ENCODE measurements at places on chromosomes 3 and 15.

- peak; percentile 61 for DNase-seq
Measured at GRCh38 chr15:67836477-67836876, 3.4 kb downstream of the RNU6-1 start.

- DNase-seq = no peak
Measured at GRCh38 chr3:193347521-193348501, 30.7 kb downstream of the ATP13A5 start.

DNA sequence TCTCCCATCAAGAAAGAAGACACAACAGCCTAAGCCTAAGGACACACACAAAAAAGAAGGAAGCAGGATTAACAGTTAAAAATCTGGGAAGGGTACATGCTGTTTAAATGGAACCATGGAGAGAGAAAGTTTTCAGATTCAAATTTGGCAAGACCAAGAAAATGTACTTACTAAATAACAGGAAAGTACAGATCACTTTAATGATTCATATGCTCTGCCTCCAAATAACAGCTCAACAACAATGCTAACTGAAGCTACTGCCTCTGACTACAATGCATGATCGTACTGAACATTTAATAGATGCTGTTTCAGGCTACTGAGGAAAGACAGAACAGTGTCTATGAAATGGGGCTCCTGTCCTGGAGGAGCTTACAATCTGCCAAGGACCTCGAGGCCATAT, 8.4 kb upstream of the NMB start:
- no peak for DNase-seq

DNA sequence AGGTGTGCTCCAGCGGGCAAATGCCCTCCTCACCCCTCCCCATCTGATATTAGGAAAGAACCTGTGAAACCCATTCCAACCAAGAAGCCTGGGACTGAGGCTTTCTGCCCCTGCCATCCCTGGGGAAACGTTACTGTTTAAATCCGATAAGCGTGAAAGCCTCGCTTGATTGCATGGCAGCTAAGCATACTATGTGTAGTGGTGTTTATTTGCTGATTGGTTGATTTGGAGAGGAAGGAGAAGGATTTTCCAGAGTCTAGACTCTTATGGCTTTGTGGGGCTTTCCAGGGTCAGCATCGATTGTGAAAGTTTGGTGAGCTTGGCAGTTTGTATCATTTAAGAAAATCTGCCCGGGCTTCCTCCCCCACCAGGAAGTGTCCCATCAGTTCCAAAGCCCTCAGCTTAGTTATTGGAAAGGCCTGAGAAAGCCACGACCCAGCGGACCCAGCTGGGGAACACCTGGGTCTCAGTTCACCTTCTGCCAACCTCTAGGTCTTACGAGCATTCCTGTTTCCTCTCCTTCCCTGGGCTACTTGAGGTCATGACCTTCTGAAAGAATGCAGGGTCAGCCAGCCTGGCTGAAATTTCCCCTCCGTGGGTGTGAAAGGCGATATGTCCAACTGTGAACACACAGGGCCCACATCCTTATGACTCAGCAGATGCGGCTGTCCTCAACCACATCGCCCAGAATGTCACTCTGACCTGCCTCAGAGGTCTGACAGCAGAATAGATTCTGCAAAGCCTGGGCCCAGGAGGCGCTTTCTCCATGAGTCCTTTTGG, 62.8 kb upstream of the HERC1 start:
- peak; percentile 77 for DNase-seq

DNA sequence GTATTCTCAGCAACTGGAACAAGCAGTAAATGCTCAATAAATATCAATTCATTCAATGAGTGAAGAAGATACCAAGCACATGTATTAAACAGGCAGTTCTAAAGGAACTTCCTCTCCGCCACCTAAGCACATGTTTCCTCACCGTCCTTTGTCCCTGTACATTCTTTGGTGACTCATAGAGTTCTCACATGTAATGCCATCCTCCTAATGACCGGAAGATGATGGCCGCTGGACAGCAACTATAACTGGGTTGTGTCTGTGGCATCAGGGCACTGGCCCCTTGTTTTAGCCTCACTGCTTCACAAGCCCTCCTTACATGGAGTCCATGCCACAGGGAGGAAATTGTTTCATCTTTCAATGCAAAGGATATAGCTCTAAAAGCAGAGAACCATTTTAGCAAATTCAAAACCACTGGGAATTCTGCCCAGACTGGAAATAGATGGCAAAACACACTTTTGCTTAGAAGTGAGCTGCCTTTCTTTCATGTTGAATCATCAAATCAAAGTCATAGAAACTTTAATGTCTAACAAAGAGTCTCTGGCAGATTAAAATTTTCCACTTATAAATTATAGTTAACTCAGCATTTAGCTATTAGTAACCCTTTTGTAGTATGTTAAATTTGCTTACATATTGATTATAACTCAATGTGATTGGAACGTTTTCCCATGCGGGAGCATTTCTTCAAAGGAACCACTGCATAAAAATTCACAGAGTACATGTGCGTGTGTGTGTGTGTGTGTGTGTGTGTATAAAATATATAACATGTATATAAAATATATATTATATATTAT, 74.1 kb downstream of the GAP43 start:
- DNase-seq = no peak

- DNase-seq = no peak
Measured at GRCh38 chr15:83904107-83905040, 250.5 kb downstream of the ADAMTSL3 start.

DNA sequence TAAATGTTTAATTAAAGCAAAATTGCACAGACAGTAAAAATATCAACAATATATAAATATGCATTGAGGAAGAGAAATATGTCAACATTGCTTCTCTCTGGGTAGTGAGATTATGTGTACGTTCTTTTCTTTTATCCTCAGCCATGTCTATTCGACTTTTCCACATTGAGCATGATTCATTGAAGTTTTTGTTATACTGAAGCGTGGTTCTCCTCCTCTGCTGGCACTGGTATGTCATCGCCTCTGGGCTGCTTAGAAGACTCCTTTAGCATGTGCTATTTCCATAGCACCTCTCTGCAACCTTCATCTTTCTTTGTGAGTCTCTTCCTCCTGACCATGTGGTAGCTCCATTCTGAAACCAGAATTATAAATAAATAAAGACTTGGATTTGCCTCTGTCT, 65.8 kb upstream of the AKAP13 start:
- peak; percentile 43 for DNase-seq

- DNase-seq = no peak
Measured at GRCh38 chr3:113741086-113741485, 5.0 kb downstream of the NAA50 start.

DNA sequence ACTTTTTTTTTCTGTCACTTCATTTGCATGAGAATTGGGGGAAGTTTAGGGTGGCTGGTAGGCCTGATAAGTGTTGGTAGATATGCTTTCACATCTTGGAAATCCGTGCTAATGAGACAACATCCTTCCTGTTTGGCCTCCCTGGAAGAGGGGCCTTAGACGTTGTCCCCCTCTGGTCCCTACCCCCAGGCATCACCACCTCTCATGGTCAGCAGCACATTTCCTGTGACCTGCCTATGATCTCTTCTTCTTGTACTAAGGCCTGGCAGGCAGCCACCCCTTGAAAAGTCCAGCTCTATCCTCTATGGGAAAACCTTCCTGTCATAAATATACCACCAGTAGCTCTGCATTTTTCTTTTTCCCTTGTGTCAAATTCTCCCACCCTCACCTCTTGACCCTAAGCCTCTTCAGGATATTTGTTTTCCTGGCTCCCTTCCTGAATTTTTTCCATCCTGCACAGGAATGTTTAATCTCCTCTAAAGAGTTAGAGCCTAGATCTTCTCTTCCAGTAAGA, 107.8 kb downstream of the SNRK start:
- DNase-seq = peak; percentile 19

DNA sequence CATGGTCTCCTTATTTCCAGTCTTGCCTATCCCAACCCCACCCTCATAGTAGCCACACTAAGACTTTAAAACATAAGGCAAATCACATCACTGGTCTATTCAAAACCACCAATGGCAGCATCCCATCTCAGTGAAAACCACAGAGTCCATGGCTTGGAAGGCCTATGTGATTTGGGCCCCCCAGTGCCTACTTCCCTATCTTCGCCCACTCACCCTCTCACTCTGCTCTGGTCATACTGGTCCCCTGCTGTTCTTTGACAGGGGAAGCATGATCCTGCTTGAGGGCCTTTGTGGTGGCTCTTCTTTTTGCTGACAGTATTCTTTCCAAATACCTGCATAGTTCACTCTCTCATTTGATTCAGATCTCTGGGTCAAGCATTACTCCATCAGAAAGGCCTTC, 3.3 kb downstream of the GTF2A2 start:
- no peak for DNase-seq

- no peak for DNase-seq
Measured at GRCh38 chr15:78024883-78025282, 52.6 kb downstream of the TBC1D2B start.

- no peak for DNase-seq
Measured at GRCh38 chr15:92715758-92716157, 60.2 kb upstream of the FAM174B start.

DNA sequence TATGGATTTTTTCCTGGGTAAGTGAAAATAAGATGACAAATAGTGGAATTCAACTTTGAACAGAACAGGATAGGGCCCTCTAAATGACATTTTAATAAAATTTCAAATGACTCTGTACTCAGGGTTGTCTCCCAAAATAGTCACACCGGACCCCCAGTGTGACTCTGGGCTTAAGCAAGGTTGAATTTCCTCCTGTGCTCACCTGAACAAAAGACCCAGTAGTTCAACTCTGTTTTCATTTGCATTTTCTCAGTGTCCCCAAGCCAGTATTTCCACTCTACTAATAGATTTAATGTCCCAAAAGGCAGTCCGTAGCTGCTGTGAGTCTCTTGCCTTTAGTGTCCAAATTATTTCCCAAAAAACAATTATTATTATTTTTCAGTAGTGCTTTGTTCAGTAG, 296.6 kb downstream of the PLOD2 start:
- no peak for DNase-seq

- no peak for DNase-seq
Measured at GRCh38 chr3:60812502-60812901, 438.8 kb downstream of the FHIT start.

DNA sequence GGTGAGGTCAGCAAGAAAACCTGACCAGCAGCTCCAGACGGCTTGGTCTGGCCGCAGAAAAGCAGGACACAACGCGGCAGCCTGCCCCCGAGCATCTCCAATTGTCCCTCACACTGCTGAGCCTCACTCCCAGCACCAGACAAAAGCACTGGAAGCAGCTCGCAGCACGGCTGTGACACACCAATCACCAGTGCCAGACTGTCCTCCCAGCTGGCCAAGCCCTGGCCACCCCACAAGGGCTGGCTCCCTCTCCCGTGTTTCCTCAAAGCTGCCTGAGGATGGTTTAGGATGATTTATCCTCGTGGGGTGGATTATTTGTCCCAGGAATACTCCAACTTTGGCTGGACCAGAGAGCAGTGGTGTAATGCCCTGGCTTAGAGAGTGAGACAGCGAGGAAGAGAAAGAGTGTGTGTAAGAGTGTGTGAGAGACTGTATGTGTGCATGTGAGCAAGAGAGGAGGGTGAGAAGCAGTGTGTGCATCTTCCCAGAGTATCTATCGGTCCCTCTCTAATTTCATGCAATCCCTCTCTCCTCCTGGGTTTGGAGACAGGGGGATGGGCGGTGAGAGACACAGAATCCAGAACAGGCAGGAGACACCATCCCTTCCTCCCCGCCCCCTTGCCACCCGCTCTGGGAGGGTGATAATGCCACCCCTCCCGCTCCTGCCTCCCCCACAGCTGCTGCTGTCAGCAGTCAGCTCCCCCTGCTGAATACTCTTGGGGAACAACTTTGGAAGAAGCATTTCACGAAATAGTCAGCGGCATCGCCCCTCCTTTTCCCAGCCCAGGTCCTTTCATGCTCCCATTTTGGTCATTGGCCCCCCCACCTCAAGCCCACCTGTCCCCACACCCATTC, 34.2 kb downstream of the SEMA5B start:
- DNase-seq = no peak

GRCh38 chr3:170128977-170129431, 52.5 kb downstream of the PHC3 start:
- DNase-seq = peak; percentile 46

GRCh38 chr3:152380043-152380442, 111.3 kb downstream of the MBNL1 start:
- DNase-seq = no peak

- no peak for DNase-seq
Measured at GRCh38 chr3:114207768-114208167, 28.9 kb upstream of the DRD3 start.

DNA sequence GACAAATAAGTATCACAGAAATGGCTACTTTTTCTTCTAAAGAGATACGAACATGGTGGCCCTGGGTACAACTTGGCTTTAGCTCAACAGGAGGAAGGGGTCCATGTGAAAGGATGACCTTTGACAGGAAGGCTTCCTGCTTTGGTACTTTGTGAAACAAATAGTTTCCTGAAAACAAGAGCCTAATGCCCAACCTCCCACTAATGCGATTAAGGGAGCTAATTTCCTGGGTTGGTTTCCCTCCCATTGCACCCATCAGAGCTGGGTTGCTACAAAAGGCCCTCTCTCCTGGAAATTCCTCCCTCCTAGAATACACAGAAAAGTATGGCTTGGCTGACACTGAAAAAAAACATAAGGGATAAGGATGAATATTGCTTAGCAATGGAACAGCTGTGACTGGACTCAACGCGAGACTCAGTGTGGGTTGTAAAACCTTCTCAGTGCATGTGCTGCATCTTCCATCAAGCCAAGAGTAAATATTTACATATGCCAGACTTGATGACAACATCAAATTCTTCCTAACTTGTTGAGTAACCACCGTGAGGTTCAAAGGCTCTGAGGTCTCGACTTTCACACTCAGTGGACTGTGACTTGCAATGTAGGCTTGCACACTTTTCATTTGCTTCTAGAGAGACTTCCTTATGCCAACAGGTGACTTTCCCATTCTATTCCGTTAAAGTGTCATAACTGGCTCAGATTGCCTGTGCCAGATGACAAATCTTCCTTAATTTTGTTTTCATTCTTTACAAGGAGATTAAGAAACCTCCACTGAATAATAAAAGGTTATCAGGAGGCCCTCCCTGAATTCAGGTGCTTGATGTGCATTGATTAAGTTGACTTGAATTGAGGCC, 60.1 kb downstream of the ADAMTS9 start:
- DNase-seq = no peak

DNA sequence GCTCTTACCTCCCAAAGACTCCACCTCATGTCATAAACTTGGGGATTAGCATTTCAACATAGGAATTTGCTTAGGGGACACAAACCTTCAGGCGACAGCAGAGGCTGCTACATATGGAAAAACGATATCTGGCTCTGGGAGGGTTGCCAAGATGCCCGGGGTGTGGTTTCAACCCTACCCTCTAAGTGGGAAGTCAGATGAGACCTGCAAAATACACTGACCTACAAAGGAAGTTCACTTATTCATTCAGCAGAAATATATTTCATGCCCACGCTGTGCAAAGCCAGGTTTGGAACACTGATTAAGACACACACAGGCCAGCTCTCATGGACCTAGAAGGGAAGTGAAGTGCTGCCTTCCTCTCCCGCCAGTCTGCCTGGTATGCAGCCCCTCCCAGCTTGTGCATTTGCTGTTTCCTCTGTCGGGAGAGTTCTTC, 239.3 kb downstream of the FEZF2 start:
- peak; percentile 73 for DNase-seq

DNA sequence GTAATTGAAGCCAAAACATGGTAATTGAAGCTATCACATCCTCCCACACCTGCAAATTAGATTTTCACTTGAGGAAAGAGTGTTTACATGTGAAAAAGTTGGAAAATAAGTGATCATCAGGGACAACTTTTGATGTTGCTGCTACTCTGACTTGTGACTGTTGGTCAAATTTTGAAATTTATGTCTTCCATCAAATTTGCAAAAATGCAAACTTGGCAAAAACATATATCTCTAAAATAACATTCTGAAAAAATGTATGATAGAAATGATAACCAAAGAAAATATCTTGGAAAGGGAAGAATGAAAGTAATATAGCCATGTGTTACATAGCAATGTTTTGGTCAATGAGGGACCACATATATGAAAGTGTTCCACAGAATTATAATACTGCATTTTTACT, 703.9 kb upstream of the SEMA6D start:
- DNase-seq = no peak

All from foreskin fibroblast (primary cell).